ENCODE measurements at places on chromosomes 11 and 22.

DNA sequence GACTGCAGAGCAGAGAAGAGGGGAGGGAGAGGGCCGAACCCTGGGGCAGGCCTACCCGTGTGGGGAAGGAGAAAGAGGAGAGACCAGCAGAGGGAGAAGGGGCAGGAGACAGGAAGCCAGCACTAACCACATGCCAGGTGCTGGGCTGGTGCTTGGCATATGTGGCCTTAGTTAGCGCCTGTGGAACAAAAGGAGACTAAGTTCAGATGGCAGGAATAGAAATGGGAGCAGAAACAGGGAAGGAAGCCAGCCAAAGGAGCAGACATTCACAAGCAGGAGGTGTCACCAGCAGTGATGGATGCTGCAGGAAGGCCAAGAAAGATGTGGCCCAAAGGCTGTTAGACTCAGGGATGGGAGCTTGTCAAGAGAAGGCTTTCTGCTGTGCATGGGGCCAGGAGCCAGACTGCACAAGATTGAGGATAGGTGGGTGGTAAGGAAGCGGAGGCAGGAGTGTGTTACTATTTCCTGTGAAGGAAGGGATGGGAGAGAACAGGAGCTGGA lies 26.7 kb downstream of the TREH start:
- no peak for DNase-seq

DNA sequence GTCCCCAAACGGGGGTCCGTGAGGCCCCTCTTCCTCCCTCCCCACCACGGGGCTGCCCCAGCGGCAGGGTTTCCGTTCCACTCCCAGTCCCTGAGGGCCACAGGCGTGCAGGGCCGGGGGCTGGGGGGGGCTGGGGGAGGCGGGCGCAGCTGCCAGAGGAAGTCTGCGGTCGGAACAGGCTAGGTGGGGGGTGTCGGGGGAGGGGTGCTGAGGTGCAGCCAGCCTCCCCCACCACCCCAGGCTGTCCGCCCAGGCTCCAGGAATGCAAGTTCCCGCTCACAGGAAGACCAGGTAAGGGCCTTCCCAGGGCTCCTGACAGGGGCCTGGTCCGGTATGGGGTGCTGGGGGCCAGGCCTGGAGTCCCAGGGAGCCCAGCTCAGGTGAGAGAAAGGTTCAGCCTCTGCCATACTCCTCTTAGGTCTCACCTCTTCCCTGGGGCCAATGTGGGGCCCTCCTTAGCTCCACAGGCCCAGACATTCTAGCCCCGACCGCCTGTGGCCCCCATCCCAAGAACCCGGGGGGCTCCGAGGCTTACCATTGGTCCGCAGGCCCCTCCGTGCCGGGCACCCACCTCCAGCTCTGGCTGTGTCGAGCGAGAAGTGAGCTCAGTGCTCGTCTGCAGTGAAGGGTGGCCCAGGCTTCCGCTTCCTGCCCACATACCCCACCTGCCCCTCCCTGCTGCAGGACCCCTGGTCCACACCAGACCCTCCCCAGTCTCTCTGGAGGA lies at the start of gene PTPRCAP:
TSS of gene PTPRCAP (minus strand) at position 601 of the 727 bp plus-strand sequence. CDS start at position 538, 63 bp downstream.
- DNase-seq, result no peak

DNA sequence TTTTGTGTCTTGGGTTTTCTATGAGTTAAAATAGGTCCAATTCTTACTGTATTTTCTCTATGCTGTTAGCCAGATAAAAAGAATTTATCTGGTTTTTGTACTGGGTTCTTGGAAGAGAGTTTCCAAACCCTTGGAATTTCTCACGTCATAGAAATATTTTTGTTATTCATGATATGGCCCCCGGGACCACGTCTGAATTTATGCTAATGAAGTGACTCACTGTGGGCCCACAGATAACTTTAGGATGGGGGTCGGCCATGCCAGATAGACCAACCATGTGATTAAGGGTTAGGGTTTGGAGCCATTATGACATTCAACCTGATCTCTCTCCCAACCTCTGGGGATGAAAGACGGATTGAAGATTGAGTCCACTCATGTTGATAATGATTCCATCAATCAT lies 35.6 kb upstream of the DDI1 start:
- no peak for DNase-seq

GRCh38 chr11:130452176-130452575 lies 3.7 kb downstream of the ADAMTS15 start:
- DNase-seq, result no peak

- DNase-seq, result no peak
Observed at GRCh38 chr11:62599901-62600300, 1.8 kb downstream of the MTA2 start.

DNA sequence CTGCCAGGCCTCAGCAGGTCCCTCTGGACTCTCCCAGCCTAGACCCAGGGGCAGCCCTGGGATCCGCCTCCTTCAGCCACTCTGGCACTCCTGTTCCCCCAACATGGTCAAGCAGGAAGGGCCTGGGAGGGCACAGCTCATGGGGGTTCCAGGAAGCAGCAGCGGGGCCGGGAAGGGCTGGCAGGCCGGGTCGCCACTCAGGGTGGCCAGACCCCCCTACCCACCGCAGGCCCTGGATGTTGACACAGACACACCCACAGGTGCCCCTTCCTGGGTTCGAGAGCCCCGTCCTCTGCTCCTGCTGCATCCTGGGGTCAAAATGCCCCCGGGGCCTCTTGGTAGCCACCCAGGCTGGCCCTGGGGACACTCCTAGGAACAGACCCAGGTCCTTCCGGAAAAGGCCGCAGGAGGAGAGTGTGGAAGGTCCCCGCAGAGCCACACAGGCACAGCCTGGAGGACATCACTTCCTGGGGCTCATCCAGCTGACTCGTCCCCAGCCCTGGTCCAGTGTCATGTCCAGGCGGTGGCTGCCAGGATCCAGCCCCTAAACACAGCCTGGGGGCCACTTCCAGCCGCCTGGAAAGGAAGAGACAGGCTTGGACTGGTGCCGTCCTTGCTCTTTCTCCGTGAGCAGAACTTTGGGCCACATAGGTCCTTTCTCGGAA lies 6.8 kb upstream of the PIM3 start:
- DNase-seq, result no peak

GRCh38 chr11:44785856-44786607 lies 59.3 kb downstream of the TSPAN18 start:
- peak; percentile 22 for DNase-seq

- no peak for DNase-seq
Observed at GRCh38 chr11:75147191-75147874, 3.6 kb upstream of the SLCO2B1 start.

DNA sequence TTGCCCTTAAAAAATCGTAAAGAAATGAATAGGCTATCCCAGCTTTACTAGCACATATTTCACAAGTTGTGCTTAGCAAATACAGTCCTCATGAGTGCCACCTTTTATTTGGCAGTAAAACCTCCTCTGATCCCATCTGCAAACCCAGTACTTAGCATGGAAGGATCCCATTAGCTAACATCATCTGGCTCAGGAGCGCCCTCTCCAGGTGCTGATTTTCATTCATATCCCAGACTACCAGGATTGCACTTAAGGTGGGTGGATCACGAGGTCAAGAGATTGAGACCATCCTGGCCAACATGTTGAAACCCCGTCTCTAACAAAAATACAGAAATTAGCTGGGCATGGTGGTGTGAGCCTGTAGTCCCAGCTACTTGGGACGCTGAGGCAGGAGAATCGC lies 76.1 kb upstream of the PAX6 start:
- DNase-seq, result no peak

GRCh38 chr11:57977709-57978108 lies 46.0 kb upstream of the OR9Q1 start:
- DNase-seq, result no peak

DNA sequence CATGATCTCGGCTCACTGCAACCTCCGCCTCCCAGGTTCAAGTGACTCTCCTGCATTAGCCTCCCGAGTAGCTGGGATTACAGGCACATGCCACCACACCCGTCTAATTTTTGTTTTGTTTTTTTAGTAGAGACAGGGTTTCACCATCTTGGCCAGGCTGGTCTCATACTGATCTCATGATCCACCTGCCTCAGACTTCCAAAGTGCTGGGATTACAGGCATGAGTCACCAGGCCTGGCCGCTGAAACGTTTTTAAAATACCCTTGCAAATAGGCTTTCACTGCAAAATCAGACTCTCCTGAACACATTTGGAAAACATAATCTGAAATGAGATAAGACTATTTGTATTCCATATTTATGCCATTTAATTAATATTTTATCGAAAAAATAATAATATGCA lies 826.1 kb upstream of the CNTN5 start:
- no peak for DNase-seq

DNA sequence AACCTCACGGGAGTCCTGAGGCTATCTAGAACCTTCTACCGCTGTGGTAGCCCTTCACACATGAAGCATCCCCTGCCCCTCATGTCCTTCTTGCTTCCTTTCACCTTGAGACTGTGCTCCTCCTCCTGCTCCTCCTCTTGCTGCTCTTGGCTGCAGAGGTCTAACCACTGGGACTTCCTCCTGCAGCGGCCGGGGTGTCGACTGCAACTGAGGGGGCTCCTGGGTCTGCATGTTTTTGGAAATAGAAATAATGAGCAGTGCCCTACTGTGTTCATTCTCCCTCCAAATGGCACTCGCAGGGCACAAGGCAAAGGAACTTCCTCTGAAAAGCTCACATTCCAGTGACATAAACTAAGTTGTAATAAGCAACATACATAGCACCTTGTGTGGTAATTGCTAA lies 14.8 kb downstream of the PIWIL3 start:
- DNase-seq, result no peak

DNA sequence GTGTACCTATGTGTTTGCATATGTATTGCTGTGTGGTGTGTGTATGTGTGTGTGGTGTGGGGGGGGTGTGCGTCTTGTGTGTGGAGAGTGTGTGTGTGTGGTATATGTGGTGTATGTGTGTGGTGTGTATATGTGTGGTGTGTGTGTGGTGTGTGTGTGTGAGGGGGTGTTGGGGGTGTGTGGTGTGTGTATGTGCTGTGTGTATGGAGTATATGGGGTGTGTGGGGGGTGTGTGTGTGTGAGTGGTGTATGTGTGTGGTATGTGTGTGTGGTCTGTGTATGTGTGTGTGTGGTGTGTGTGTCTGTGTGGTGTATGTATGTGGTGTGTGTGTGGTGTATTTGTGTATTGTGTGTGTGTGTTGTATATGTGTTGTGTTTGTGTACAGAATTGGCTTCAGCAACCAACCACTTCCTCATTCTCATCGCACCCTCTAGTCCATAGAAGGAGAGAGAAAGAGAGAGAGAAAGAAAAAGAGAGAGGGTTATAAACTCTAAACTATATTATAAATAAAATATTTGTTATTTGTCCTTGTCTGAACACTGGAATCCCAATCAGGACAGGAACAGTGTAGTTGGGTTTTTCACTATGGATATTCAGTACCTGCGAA lies 13.7 kb downstream of the SAA4 start:
- DNase-seq, result no peak

- no peak for DNase-seq
Observed at GRCh38 chr11:14372011-14372410, 13.0 kb upstream of the RRAS2 start.

DNA sequence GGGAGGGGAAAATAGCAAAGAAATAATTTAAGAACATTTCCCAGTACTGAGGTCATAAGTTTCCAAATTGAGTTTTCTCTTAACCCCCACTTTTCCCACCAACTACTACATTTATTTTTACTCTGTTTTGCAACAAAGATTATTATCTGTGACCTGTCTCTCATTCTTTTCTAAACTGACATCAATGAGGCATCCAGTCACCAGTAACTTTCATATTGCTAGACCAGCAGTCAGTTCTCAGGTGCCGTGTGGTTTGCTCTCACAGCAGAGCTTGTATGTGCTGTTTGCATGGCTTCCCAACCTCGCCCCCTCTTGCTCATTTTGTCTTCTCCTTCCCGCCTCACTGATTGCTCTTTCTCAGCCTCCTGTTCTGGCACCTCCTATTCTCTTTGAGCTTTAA lies 1091.3 kb downstream of the TBC1D22A start:
- no peak for DNase-seq

All from Calu3 (cell line).